ENCODE measurements at places on chromosomes 13 and 19. TPM values are rescaled to one million over a fixed set of nuclear protein-coding genes. Genes with fewer than 3 reads are reported as not detected.

Gene PLPP2
- 0.53 TPM for total RNA-seq

Gene IL17D
- total RNA-seq, result 5.3 TPM

Gene KPNA3
- 28.8 TPM for total RNA-seq

Gene KLF1
- not detected for total RNA-seq

Gene RNF225
- total RNA-seq, result 0.12 TPM

Gene STARD13
- total RNA-seq, result 23.3 TPM

Gene RAB3A
- 6.6 TPM for total RNA-seq

Gene LPAR6
- total RNA-seq, result 28.2 TPM

Gene TNFSF13B
- 9.0 TPM for total RNA-seq

Gene ERICH6B
- not detected for total RNA-seq

Gene SPHK2
- 6.6 TPM for total RNA-seq

Gene ZNF224
- total RNA-seq, result 23.1 TPM

Gene RASA3
- total RNA-seq, result 43.5 TPM

Gene NCCRP1
- total RNA-seq, result not detected

Gene MBD3L2
- total RNA-seq, result not detected

Gene GAPDHS
- not detected for total RNA-seq

Gene CDX2
- not detected for total RNA-seq

Gene CGB2
- total RNA-seq, result not detected

Gene APLP1
- total RNA-seq, result 14.0 TPM

Gene NFIX
- 85.9 TPM for total RNA-seq

Gene ZNF99
- total RNA-seq, result not detected

Gene HSH2D
- not detected for total RNA-seq

Gene CYP4F2
- total RNA-seq, result not detected

Gene ZNF773
- total RNA-seq, result 16.5 TPM

Gene VAV1
- not detected for total RNA-seq

Gene PABPC3
- total RNA-seq, result 0.12 TPM

Gene IZUMO2
- not detected for total RNA-seq

Gene TMEM221
- total RNA-seq, result under 0.01 TPM

Gene ZNF93
- total RNA-seq, result 1.8 TPM

Gene GGN
- total RNA-seq, result 0.66 TPM

Gene PLVAP
- total RNA-seq, result 0.92 TPM

Gene SYT3
- total RNA-seq, result 0.13 TPM

Gene TUBGCP3
- total RNA-seq, result 16.9 TPM

Gene TMEM145
- not detected for total RNA-seq

Gene COG6
- total RNA-seq, result 35.8 TPM

Gene SERP2
- total RNA-seq, result 9.9 TPM

Gene CYP2B6
- not detected for total RNA-seq

Gene CCNA1
- 0.26 TPM for total RNA-seq

Gene GARRE1
- total RNA-seq, result 11.6 TPM

Gene CRB3
- not detected for total RNA-seq

Gene PEAK3
- total RNA-seq, result not detected

Gene TNFSF11
- 0.12 TPM for total RNA-seq

Gene RBM42
- 38.8 TPM for total RNA-seq

Gene BORCS8
- total RNA-seq, result 18.9 TPM

Gene SH2D3A
- total RNA-seq, result not detected

Gene ZNF835
- total RNA-seq, result 0.50 TPM

Gene KLC3
- not detected for total RNA-seq

Gene ELAVL3
- not detected for total RNA-seq

Gene C19orf38
- 0.26 TPM for total RNA-seq

Gene DMKN
- total RNA-seq, result 0.53 TPM

Gene TUBB4A
- total RNA-seq, result not detected

Gene FFAR2
- total RNA-seq, result not detected

Gene MUC16
- total RNA-seq, result not detected

Gene RGS9BP
- 0.31 TPM for total RNA-seq

Gene ACER1
- total RNA-seq, result not detected

Gene SPRED3
- 6.9 TPM for total RNA-seq

All from aortic smooth muscle cell (primary cell).